CD8-positive, alpha-beta memory T cell (primary cell): ENCODE measurements at places on chromosomes 16 and 17.

DNA sequence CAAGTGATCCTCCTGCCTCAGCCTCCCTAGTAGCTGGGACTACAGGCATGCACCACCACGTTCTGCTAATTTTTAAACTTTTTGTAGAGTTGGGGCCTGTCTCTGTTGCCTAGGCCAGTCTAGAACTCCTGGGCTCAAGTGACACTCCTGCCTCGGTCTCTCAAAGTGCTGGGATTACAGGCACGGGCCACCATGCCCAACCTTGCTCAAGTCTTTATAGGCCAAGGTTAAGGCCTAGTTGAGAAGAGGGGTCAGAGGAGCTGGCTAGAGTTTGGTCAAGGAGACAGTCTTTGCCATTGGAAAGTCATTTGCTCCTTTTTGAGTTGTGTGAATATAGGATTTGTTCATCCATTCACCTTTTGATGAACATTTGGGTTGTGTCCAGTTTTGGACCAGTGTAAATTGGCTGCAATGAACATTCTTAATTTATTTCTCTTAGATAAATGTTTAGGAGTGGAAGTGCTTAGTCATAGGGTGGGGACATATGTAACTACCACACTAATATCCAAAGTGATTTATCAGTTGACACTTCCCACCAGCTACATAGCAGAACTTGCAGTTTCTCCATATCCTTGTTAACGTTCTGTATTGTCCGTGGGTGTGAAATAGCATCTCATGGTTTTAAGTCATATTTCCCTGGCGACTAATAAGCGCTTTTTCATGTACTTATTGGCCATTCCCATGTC lies 30.7 kb upstream of the ARHGAP17 start:
- DNase-seq, result no peak

DNA sequence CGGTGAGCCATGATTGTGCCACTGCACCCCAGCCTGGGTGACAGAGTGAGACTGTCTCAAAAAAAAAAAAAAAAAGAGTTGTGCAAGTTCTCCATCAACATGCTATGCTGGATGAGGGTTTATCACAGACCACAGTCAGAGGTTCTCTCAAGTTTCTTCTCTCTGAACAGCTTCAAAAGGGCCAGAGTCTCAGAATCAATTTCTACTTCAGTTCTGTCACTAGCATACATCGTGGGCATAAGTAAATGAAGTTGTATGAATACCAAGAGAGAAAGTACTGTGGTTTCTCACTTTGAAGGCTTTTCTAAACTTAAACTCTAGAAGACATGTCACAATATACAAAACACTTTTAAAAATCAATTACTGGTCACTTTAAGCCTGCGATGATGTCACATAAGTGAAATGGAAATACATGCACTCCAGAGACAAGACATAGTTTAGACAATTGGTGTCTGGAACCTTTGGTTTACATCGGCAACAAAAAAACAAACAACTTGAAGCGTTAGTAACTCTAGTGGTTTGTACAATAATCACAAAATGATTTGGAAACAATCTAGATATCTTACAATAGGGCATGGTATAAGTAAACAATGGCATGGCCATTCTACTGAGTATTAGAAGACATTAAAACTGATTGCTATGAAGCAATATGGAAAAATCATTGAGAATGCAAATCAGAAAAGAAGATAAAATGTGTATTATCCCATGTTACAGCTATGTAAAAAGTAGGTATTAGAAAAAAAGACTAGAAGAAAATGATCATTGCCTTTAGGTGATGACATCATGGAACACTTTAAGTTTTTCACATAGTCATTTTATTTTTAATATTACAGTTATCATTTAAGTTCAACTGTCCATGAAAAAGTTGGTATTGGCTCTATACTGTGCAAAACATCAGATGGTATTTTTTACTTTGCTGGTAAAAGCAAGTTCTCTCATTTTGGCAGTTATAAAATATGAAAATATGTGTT lies 232.3 kb downstream of the ZFHX3 start:
- no peak for DNase-seq

- no peak for DNase-seq
Observed at GRCh38 chr17:11514565-11514964, 83.7 kb upstream of the DNAH9 start.

DNA sequence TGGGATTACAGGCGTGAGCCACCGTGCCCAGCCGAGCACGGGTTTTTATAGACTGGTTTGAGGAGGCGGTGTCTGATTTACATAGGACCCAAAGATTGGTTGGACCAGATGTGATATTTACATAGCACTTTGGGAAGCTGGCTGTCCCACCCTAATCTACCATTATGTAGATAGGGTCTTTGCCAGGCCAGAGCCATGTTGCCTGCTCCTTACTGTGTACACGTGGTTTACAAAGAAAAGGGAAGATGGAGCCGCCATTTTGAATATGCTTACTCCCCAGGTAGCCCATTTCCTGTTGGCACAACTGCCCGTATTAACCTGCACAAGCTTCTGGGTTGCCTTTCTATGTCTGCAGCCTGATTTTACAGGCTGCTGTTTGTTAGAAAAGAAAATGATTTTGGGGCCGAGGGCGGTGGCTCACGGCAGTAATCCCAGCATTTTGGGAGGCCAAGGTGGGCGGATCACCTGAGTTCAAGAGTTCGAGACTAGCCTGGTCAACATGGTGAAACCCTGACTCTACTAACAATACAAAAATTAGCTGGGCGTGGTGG lies 89.9 kb upstream of the EEF2KMT start:
- DNase-seq, result no peak

DNA sequence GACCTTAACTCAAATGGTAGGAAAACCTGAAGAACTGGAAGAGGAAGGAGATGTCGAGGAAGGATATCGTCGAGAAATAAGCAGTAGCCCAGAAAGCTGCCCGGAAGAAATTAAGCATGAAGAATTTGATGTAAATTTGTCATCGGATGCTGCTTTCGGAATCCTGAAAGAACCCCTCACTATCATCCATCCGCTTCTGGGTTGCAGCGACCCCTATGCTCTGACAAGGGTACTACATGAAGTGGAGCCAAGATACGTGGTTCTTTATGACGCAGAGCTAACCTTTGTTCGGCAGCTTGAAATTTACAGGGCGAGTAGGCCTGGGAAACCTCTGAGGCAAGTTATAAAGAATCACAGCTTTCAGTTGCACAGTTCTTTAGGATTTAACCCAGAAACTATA lies 15.5 kb downstream of the ERCC4 start:
- DNase-seq, result no peak

DNA sequence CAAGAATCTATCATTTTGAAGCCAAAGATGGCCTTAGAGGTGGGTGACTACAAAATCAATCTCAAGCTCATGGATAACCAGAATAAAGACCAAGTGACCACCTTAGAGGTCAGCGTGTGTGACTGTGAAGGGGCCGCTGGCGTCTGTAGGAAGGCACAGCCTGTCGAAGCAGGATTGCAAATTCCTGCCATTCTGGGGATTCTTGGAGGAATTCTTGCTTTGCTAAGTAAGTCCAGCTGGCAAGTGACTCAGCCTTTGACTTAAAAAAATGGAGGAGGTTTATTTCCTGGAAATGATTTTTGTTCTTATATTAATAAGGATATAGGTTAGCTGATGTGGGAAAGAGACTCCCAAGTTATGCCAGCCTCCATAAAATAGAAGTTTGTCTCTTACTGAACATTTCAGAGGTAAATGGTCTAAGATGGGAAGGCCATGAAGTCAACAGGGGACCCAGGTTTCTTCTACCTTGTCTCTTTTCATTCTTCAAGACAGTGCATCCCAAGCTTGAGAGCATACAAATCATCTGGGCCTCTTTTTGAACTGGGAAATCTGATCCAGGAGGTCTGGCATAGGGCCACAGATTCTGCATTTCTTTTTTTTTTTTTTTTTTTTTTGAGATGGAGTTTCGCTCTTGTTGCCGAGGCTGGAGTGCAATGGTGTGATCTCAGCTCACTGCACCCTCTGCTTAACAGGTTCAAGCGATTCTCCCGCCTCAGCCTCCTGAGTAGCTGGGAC lies 19.8 kb upstream of the TANGO6 start:
- DNase-seq, result no peak

DNA sequence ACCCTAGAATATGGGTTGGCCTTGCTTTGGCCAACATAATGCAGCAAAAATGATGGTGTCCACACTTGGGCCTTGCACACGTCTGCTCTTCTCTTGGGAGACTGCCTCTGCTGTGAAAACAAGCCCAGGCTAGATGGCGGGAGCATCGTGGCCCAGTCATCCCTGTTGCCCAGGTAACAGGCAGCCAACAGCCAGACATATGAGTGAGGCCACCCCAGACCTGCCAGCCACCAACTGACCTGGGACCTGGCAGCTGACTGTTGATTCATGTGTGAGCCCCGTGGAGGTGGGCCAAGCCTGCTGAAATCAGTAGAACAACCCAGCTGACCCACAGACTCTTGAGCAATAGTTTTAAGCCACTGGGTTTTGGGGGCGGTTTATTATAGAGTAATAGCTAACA lies 39.4 kb upstream of the CDH3 start:
- no peak for DNase-seq

- no peak for DNase-seq
Observed at GRCh38 chr17:81537343-81537855, 9.2 kb downstream of the FSCN2 start.

DNA sequence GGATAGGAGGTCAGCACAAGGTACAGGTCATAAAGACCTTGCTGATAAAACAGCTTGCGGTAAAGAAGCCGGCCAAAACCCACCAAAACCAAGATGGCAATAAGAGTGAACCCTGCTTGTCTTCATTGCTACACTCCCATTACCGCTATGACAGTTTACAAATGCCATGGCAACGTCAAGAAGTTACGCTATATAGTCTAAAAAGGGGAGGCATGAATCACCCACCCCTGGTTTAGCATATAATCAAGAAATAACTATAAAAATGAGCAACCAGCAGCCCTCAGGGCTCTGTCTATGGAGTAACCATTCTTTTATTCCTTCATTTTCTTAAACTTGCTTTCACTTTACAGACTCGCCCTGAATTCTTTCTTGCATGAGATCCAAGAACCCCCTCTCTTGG lies 1.0 kb upstream of the HSBP1 start:
- no peak for DNase-seq

DNA sequence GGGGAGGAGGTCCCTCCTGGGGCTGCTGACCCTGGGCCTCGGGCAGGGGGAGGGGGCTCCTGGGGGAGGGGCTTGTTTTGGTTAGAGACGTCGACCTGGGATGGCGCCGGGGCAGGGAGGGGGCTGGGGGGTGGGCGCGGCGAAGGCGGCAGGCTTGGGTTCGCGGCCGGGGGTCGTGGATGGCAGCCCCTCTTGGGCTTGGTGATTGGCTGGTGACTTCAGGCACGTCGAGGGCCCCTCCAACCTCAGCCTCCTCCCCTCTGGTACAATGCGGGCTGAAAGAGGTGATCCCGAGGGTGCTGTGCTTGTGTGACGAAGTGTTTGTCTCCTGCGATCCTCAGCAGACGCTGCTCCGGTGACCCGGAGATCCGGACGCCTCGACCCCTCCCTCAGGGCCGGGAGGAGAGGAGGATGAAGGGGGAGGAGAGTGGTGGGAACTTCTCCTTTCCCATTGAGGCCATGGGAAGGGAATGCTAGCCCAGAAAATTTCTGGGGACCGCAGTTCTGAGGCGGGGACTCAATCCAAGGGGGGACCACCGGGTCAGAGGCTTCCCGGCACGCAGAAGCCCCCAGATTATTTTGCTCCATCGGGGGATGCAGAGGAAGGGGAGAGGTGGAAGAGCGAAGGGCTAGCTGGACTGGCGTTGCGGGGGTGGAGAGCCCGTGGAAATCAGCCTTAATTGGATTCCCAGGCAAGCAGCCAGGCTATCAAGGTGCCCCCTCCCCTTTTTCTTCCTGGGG lies 43.9 kb downstream of the RAI1 start:
- DNase-seq, result no peak

DNA sequence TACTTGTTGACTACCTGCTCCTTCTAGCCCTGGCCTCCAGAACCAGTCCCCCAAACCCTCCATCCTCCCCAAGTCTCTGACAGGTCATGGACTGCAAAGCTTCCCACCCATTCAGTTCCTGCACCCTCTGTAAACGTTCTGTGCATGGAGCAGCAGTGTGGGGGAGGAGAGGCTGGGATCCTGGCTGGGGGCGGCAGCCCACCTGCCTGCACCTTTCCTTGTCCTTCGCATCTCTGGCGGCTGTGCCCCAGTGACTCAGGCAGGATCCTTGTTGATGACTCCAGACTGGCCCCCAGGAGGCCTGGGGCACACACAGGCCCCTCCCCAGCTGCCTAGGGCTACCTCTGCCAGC lies 1.6 kb upstream of the PKMYT1 start:
- DNase-seq, result no peak

DNA sequence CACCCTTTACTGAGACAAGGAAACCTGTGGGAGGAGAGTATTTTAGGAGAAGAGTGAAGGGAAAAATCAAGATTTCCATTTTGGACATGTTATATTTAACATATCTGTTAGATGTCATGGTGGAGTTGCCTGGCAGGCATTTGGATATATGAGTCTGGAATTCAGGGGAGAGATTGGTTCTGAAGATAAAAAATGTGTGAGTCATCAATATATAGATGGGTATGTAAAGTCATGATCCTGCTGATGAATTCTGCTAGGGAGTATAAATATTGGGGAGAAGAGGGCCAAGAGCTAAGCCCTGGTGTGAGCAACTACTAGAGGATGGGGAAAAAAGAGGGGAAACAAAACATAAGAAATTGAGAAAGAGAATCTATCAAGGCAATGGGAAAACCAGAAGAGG lies 151.3 kb upstream of the SOX9 start:
- DNase-seq, result no peak

DNA sequence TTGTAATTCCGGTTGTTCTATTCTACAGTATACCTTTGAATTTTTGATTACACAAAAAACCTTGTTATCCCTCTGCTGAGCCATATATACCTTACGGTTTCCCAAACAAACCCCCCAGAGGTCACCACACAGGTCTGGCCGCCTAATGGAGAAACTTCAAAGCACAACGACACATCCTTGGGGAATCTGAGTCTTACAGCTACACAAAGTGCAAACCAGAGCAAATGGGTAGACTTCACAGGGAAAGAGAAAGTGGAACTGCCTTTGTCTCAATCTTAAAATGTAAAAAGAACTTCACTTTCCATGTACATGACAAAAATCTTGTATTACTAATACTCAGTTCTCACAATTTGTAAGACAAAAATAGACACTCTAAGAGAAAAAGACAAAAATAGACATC lies 2.7 kb downstream of the FBXO31 start:
- DNase-seq, result no peak

DNA sequence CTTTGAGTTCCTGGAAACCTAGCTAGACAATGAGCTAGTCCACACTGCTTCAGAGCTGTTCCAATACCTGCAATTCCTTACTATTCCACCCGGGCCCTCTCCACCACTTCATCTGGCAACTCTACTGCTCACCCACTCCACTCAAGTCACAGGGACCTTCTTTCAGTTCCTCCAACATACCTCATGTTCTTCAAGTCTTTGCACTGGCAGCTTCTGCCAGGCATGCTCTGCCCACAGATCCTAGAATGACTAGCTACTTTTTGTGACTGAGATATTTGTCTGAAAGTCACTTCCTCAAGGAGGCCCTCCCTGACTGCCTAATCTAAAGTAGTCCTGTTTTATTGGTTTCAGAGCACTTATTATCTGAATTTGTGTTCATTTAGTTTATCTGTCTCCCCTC lies 86.4 kb downstream of the TEX14 start:
- no peak for DNase-seq

DNA sequence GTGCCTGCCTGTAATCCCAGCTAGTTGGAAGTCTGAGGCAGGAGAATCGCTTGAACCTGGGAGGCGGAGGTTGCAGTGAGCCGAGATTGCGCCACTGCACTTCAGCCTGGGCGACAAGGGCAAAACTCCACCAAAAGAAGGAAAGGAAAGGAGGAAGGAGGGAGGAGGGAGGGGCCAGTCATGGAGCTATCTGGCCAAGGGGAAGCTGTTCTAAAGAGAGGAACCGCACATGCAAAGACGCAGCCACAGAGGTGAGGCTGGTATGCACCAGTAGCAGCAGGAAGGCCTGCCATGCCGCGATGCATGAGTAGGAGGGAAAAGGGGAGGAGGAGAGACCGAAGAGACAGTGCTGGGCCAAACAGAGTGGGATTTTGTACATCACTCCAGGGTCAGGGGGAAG lies 35.9 kb downstream of the HSBP1 start:
- DNase-seq, result no peak
